Activated T-helper 2 cell treated with anti-CD3 and anti-CD28 coated beads, Interferon-gamma antibody, Interleukin-2, Interleukin-4, amounts not matched to agents 10 μg/mL and 5 μg/mL and 100 μg/mL, durations not matched to agents 14 hours and 24 hours and 36 hours (primary cell): ENCODE measurements at places on chromosomes 3 and 15.

GRCh38 chr15:26739791-26740190, 33.1 kb downstream of the GABRB3 start:
- no peak for DNase-seq

GRCh38 chr15:85692873-85693272, 101.9 kb downstream of the KLHL25 start:
- no peak for DNase-seq

DNA sequence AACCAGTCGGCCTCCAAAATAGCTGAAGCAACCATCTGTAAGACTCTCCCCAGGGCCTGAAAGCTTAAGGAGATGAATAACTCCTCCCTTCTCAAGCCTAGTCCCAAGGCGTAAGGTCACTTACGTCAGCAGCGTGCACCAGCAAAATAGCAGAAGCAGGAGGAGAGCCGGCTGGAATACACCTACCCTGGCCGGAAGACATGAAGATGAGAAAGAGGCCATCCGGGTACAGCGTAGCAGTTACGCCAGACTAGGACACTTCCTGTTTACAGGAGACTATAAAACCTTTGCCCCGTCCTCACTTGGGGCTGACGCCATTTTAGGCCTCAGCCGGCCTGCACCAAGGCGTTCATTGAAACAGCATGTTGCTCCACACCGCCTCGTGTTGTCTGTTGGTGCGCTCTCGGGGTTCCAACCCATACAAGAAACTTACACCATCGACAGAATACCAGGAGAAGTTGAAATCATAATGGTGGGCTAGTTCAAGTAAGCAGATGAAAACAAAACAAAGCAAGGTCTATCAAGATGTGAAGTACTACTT, 2.5 kb downstream of the CFAP92 start:
- DNase-seq = no peak

DNA sequence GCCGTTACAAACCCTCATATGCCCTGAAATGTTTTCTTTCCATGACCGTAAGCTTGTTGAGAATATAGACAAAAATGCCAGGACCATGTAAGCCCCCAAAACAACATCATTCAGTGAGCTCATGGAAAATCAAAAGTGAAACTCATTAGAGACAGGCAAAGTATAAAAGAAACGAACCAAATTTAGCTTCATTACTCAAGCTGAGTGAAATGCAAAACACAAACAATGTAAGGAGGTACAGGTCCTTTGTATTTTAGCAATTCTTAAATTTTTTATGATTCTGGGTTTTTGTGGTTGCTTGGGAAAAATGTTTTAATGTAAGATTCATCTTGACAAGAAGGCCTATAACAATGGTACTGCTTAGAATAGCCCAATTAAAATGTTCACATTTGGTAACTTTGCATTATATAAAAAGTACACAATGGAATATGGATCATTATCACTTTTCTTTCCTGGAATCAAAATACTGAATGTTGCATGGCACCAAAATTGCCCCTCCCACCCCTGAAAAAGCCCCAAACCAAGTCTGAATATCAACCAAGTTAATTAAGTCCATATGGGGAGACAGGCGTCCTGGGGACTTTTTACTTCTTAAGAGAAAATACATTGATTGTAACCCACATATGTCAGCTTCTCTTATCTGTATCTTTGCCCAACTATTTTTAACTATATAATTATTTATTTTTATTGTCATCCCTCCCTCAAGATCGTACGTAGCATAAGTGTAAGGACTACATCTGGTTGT, 247.7 kb upstream of the CDIN1 start:
- no peak for DNase-seq

- DNase-seq = no peak
Observed at GRCh38 chr3:98886525-98886924, 15.0 kb downstream of the DCBLD2 start.

DNA sequence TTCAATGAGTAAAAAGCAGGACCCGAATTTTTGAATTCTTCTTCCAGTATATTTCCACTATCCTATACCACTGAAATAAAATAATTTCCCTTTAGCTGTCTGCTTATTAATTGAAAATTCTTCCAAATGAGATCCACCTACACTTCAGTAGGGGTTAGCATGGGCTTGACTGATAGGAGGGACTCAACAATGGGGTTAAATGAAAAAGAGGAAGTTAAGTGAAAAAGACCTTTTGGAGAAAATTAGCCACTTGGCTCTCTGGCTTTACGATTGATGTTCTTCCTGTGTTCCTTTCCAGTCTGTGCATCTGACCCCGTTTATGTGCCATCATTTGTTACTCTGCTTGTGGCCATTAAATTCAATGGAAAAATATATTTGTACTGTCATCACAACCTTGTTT, 54.0 kb upstream of the GCNT3 start:
- no peak for DNase-seq

- DNase-seq = no peak
Observed at GRCh38 chr3:177591379-177591778, 394.1 kb upstream of the TBL1XR1 start.

DNA sequence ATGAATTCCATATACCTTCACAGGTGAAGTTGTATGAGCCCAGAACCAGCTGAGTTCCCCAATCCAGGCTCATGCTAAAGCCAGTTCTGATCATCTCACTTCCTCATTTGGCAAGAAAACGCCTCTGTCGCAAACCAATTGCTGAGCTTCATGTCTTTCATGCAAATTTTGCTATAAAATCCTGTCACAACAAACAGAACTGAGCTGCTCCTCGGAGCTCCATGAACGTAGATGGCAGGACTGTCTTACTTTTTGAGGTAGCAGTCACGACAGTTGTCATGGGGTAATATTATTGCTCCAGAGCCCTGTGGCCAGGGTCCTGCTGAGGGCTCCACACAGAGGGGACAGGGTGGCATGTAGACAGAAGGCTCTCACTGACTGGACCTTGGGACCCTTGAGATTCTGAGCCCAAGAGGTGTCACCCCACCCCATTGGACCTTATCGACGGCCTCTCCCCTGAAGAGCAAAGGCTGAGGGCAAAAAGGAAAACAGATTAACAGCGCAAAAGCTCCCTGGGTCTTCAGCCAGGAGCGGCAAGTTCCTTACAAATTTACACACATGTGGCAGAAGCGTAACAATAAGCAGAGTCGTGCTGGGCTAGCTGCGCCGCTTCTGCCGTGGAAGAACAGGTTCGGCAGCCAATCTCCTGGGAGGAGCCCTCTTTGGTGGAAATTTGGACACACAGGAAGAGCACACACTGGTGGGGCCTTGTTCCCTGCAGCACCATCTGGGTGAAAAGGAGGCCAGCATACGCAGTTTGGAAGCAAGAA, 249.2 kb downstream of the OPA1 start:
- DNase-seq = no peak

DNA sequence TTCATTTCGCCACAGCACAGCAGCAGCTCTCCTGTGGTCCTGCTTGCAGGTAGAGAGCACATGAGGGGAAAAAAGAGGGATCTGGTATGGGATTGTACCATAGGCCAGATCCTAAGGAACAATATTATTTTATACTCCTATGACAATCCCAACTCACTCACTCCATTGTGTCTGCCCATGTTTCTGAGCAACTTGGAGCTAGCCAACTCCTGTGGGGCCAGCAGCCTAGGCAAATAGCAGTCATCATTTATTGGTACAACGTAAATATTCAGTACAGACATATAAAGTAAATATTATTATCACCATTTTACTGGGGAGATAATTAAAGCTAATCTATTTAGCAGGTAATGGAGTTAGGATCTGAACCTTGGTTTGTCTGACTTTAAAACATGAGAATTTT, 148.4 kb downstream of the MECOM start:
- no peak for DNase-seq

GRCh38 chr15:41855261-41855961, 16.8 kb downstream of the PLA2G4B start:
- no peak for DNase-seq

- DNase-seq = peak; percentile 24
Observed at GRCh38 chr3:194396859-194397756, 2.0 kb downstream of the GP5 start.

DNA sequence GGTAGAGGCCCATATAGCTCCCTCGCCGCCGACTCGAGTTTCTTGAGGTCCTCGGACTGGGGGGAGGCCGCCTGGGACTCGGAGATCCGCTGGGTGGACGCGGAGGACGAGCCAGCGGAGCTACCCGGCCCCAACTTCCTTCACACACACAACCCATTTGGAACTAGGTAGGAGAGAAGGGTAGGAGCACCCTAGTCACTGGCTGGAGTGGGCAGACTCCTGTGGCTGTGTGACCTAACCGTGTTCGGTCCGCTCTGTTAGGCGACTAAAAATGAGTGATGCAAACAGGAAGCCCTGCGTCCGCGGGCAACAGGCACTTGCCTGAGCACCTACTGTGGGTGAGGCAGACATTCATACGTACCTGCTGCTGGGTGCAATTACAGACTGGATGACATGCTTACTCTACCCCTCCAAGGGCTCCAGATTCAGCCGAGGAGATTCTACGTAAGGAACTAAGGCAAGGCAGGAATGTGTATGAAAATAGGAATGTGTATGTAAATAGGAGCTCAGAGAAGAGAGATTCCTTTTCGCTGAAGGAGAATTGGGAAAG, 4.6 kb upstream of the SIN3A start:
- peak; percentile 60 for DNase-seq

DNA sequence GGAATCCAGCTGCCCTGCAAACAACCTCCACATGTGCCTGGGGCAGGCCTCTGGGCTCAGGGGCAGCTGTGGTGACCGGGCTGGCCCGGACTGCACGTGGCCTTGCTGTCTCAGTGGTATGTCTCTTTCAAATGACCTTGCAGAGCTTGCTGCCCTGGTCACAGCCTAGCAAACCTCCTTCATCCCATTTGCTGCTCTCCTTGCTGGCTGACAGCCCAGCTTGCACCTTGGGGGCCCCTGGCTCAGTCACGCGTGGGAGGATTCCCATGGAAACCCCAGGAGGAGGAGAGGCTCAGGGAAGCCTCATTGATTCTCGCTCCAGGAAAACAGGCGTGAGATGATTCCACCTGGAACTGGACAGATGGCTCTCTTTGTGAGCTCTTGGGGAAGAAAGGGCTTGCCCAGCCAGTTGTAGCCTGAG, 5.6 kb downstream of the SPSB4 start:
- no peak for DNase-seq
